ENCODE measurements at places on chromosomes 13 and 19. TPM values are rescaled to one million over a fixed set of nuclear protein-coding genes. Genes with fewer than 3 reads are reported as not detected.
A peak's percentile ranks its signal among the peaks of the same experiment; 100 is the strongest.

- DNase-seq: peak; percentile 71
These were observed 1.5 kb downstream of the SBNO2 start for GRCh38 chr19:1172353-1173158.

ZNF69 gene
- total RNA-seq: 4.1 TPM

DNA sequence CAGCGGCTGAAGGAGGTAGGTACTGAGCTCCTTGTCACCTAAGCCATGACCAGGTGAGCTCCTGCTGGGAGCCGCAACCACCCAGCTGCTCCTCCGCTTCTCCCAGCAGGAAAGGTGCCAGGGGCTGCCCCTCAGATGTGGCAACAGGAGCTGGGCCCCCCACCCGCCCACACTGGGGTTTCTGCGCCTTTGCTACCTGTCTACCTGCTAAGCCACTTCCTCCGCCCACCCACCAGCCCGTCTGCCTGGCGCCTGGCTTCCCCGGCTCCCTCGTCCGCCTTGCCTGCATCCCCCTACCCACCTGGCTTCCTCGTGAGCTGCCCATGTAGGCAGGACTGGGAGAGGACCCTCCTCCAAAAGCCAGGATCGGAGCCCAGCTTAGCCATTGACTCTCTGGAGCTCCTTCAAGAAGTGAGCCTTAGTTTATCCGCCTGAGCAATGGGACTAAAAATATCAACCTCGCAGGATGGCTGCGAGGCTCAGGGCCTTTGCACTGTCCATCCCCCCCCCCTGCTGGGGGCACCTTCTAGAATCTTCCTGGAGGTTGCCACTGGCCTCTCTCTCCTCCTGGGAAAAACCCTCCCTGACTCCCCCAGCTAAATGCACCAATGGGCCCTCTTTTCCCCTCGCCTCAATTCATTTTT, 55.8 kb upstream of the KLF2 start:
- DNase-seq: no peak

PSG2 gene
- total RNA-seq: not detected

CD320 gene
- 210 TPM for total RNA-seq

DNA sequence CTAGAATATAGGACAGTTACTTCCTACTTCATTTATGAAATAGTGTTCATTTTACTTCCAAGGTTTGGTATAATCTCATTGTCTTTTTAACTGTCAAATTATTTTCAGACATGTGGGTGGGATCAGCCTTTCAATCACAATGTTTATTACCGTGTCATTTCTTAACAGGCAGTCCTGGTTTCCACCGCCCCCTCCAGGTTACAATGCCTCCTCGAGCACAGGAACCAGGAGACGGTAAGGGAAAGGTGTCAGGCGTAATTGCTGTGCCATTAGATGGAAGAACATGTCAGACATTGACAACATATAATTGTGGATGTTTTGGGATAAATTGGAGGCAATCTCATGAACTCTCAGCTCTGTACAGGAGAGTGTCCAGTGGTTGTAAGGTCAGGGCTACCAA, 36.5 kb downstream of the SCEL start:
- no peak for DNase-seq

DNA sequence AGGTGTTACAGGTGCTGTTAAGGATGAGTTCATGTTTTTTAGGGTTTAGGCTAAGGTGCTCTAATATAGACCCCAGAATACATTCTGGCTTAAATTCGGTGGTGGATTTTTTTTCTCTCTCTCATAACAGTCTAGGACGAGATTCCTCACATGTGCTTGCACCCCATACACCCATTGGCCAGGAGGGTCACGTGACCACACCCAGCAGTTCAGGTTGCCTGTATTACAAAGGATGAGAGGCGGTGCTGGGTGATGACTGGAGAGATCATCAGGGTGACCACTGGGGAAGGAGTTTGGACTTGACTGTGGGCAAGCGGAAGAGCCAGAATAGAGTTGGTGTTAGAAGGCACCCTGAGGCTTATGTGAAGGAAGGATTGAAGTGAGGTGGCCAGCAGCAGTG, 27.7 kb downstream of the PPP2R1A start:
- no peak for DNase-seq

ERICH4 gene
- not detected for total RNA-seq

GPR12 gene
- not detected for total RNA-seq

- no peak for DNase-seq
These were observed 10.8 kb downstream of the USP12 start for GRCh38 chr13:27160657-27161295.

DNA sequence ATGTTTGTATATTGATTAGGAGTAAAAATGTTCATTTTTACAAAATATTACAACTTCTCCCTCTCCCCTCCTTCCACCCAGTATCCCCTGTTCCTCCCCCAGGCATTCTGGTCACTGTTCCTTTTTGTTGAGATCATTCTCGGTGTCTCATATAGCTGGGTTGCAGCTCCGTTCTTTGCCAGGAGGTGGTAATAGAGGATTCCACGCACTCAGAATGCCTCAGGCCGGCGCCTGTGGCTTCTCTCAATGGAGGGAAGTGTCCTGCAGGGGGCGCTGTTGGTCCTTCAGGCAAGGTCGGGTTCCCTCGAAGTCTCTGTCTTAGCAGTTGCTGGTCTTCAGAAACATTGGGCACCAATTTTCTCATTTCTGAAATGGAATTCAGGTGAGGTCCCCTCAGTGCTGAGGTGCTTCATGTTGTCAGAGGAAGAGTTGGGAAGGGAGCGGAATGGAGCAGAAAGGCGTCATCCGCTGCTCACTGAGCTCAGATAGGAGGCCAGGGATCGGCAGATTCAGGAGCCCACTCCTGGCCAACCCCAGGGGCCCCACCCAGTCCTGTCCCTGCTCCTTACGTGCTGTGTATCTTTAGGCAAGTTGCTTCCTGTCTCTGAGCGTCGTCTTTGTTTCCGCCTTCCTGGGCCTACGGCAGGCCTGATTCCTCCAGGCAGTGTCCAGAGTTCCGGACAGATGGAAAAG, 10.3 kb upstream of the GARIN5A start:
- peak; percentile 58 for DNase-seq

LILRA1 gene
- not detected for total RNA-seq

DNA sequence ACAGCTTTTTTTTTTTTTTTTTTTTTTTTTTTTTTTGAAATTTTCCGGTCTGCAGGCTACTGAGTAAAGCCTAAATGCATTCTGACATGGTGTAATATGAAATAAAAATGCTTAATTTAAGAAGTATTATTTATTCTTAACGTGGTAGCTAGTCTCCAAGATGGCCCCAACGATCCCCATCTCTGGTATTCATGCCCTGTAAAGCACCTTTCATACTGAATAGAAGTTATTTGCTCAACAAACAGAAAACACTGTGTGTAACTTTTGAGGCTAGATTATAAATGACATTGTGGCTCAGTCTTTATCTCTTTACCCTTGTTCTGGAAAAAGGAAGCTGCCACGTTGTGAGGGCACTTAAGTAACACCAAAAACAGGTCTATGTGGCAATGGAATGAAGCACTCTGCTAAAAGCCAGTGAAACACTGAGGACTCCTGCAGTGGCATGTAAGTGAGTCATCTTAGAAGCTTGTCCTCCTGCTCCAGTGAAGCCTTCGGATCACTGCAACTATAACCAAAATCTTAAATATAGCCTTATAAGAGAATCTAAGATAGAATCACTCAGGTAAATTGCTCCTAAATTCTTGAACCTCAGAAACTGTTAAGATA, 128.7 kb downstream of the UGGT2 start:
- peak; percentile 35 for DNase-seq

ZNF816 gene
- total RNA-seq: 15.5 TPM

DNA sequence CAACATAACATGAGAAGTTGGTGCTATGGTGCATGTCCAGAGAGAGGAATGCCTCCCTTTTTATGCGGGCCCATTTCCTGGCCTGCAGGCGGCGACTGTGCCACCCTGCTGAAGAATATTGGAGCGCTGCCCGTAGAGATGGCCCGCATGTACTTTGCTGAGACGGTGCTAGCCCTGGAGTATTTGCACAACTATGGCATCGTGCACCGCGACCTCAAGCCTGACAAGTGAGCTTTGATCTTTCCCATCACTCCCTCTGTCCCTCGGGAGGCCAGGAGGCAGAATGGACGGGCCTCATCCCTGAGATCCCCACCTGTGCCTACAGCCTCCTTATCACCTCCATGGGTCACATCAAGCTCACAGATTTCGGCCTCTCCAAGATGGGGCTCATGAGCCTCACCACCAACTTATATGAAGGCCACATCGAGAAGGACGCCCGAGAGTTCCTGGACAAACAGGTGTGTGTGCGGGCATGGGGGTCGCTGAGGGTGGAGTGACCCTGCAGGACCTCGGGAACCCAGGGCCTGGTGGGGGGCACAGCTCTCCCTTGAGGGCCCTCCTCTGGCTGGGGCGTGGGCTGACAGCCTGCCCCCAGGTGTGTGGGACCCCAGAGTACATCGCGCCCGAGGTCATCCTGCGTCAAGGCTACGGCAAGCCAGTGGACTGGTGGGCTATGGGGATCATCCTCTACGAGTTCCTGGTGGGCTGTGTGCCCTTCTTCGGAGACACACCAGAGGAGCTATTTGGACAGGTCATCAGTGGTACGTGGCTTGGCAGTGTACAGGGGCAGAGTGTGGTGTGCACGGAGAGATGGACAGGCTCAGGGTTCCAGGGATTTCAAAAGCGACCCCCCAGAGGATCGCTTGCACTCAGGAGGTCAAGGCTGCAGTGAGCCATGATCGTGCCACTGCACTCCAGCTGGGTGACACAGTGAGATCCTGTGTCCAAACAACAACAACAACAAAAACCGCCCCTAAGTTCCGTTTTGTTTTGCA, 16.2 kb downstream of the DNASE2 start:
- no peak for DNase-seq

Data from H4 (cell line).